ENCODE measurements at places on chromosomes 1 and 21. TPM values are rescaled to one million over a fixed set of nuclear protein-coding genes. Genes with fewer than 3 reads are reported as not detected.

Gene USH2A
- total RNA-seq = not detected

Gene GLMP
- 27.7 TPM for total RNA-seq

DNA sequence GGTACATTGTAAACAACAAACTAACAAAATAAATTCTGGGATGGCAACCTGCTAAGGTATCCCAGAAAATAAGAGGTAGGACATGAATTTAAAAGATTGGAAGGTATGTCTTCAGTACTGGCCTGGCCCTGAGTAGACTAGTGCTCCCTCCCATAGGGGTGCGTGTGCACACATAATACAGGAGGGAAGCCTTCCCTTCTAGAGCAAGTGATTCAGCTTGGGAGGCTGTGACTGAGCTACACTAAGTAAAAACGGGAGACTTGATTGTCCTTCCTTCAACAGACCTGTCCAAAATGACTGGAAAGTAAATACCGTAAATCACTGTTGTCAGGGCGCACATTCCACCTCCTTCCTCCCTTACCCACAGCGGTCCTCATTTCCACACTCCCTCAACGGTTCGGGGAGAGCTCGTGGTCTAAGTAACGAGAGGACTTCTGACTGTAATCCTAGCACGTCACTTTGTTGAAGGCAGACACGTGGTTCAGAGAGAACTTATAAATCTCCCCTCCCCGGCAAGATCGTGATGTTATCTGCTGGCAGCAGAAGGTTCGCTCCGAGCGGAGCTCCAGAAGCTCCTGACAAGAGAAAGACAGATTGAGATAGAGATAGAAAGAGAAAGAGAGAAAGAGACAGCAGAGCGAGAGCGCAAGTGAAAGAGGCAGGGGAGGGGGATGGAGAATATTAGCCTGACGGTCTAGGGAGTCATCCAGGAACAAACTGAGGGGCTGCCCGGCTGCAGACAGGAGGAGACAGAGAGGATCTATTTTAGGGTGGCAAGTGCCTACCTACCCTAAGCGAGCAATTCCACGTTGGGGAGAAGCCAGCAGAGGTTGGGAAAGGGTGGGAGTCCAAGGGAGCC lies at the start of gene TGFB2:
TGFB2 (plus strand) TSS at position 523 of the 859 bp plus-strand sequence. CDS start 1,366 bp downstream, outside the sequence.
- H3K36me3 ChIP-seq = no peaks in the 10 kb centered on the region
- H3K27me3 ChIP-seq = no peaks in the 10 kb centered on the region
- H3K4me1 ChIP-seq = peaks cover 13% of the 10 kb centered on the region
- H3K4me3 ChIP-seq = peak within 1 kb of the TSS; percentile 83
- DNase-seq = no peak
- H3K27ac ChIP-seq = peak within 1 kb of the TSS; percentile 86

DNA sequence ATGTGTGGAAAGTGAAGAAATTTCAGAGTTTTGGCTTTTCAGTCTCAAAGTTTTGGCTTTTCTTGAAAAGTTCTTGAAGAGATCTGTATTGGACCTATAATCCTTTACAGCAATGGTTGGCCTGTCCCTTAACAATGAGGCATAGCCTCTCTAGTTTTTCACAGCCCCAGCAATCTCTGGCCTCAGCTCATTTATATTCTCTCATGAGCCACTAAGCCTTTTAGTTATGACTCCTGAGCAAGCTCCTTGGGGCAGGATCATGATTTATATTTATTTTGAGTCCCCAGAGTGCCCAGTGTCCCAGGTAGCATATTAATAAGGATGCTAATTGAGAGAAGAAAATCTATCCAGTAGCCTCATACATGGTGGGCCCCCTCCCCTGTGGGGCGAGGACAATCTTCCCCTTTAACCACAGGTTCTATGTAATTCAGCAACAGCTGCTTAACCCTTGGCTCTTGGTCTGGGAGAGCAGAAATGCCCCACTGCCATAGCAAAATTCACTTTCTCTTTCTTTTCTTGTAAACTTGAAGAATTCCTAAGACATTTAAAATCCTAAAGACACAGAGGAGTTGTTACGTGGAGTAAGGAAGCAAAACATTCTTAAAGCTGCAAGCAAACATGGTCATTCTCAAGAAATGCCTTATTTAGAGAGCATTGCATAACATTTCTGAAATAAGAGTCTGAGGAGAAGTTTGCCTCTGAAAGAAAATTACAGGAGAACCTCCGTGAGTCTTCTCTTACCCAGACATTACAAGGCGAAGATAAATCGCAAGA lies 6.3 kb downstream of the NGF start:
- H3K4me1 ChIP-seq = peaks cover 84% of the 10 kb centered on the region
- DNase-seq = no peak
- peak overlapping the region; percentile 72 for H3K27ac ChIP-seq
- H3K27me3 ChIP-seq = no peaks in the 10 kb centered on the region
- H3K36me3 ChIP-seq = no peaks in the 10 kb centered on the region

- H3K27ac ChIP-seq = no peak overlapping the region
- DNase-seq = no peak
- no peaks in the 10 kb centered on the region for H3K27me3 ChIP-seq
- H3K4me1 ChIP-seq = peaks cover 33% of the 10 kb centered on the region
- H3K4me3 ChIP-seq = no peak overlapping the region
Observed at GRCh38 chr1:110582378-110582777, 23.8 kb downstream of the KCNA2 start.

GRCh38 chr21:44616591-44616926 lies 4.7 kb downstream of the KRTAP10-8 start:
- H3K4me1 ChIP-seq = no peaks in the 10 kb centered on the region
- DNase-seq = no peak
- no peak overlapping the region for H3K27ac ChIP-seq
- H3K4me3 ChIP-seq = no peak overlapping the region

- H3K4me1 ChIP-seq = no peaks in the 10 kb centered on the region
- no peak for DNase-seq
- no peaks in the 10 kb centered on the region for H3K27me3 ChIP-seq
Observed at GRCh38 chr21:22106720-22107410, 1108.7 kb downstream of the NCAM2 start.

DNA sequence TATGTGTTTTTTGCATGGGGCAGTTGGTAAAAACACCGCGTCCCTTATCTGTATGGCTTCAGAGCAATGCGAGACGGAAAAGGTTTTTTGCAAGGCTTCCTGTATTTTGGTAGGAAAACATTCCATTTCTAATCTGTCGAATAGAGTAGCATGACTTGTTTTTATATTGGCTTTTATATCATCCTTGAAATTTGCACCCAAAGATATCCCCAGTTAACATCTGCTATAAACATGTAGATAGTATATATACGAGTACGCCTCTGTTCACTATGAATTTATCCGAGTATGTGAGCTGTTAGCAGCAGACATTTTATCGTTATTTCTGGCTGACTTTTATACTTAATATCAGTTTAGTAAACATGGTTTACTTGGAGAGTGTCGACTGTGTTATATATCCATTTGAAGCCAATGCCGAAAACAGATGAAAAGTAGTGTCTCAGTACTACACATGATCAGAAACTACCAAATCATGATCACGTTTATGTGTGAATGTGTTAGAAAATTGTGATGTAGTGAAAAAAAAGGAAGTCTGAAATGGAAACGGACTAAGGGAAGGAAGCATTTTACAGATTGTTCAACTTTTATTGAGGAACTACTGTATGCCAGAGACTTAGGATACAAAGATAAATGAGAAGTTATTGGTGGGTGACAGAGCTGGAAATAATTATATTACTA lies 1.0 kb downstream of the LEPR start:
- DNase-seq = no peak
- peak overlapping the region; percentile 96 for H3K27ac ChIP-seq
- no peaks in the 10 kb centered on the region for H3K27me3 ChIP-seq

DNA sequence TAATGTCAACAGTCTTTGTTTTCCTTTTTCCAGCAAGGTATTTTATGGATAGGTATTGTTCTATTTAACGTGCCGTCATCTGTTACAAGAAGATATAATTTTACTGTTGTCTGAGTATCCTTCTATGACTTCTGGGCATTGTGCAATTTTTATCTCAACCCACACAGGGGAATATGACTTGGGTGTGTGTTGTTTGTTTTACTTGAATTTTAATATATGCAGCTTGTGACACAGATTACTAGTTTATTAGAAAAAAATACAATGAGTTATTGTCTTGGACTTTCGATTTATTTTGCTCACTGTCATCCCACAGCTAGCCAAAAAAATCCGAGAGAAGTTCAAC lies 111.9 kb downstream of the CACHD1 start:
- no peak overlapping the region for H3K27ac ChIP-seq
- no peaks in the 10 kb centered on the region for H3K36me3 ChIP-seq
- H3K27me3 ChIP-seq = no peaks in the 10 kb centered on the region
- no peak for DNase-seq
- no peak overlapping the region for H3K4me3 ChIP-seq
